ENCODE measurements at places on chromosomes 7 and 10. TPM values are rescaled to one million over a fixed set of nuclear protein-coding genes. Genes with fewer than 3 reads are reported as not detected.

CYP3A7 gene
- not detected for total RNA-seq

ACSM6 gene
- total RNA-seq: not detected

TAS2R3 gene
- total RNA-seq: 2.1 TPM

ZNF804B gene
- total RNA-seq: not detected

RBP3 gene
- not detected for total RNA-seq

OR6B1 gene
- total RNA-seq: not detected

- no peak for DNase-seq
Observed at GRCh38 chr7:129955993-129956543, 3.3 kb upstream of the UBE2H start.

DNA sequence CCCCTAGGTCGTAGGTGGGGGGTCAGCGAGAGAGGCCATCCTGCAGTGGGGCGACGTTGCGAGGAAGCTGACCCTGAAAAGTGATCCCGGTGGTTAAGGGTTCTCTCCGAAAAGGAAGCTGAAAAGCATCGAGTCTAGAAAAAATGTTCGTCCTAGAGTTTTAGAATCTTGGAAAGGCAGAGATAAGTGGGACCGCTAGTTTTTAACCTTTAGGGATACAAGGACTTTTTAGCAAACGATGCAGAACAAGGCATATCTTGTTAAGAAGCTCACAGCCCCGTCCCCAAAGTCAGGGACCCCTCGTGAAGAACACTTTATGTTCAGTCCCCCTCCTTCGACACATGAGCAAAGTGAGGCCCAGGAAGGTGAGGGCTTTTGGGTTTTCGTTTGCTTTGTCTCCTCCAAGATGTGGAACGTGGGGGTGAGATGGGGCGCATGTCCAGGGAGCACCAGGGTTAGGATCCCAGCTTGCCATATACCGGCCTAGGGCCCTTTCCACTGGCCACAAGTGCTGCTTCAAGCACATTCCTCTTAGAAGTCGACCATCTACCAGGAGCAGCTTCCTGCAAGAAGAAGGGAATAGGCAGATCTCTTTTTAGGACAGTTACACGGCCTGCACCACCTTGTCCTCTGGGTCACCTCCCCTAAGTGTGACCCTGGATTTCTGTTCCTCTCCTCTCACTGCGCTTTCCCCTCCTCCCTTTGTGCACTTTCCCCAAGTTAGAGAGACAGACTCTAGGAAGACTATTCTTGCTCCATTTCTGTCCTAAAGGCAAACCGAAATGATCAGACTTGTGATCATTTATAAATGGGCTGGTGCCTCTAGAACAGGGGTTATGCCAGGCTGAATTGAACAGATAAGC is 969 bp downstream of the SLC35G1 start:
- DNase-seq: no peak

- no peak for DNase-seq
Observed at GRCh38 chr10:128489324-128490247, 363.4 kb upstream of the MKI67 start.

DNA sequence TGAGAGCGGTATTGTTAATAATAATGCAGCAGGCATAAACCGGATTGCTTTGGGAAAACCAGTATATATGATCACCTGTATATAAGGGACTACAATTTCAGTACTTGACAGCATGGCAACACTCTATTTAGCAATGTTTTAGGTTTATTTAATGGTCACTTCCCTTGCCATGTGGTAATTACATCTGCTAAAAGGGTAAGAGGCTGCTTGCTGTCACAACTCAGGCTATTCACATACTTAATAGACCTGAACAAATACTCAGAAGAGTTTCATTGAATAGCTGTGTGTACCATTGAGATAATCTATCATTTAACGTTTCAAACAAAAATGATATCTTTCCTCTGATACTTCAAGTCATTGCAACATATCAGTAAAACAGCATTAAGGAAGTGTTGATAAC is 90.1 kb downstream of the PCDH15 start:
- DNase-seq: no peak

- DNase-seq: no peak
Observed at GRCh38 chr7:106807474-106807873, 57.6 kb upstream of the PIK3CG start.

- no peak for DNase-seq
Observed at GRCh38 chr10:75717126-75717916, 285.9 kb downstream of the LRMDA start.

- DNase-seq: no peak
Observed at GRCh38 chr10:132911786-132912097, 30.6 kb downstream of the CFAP46 start.

- no peak for DNase-seq
Observed at GRCh38 chr10:106506526-106507283, 657.8 kb downstream of the SORCS1 start.
